ENCODE measurements at places on chromosomes 6 and 20.

- DNase-seq: no peak
Observed at GRCh38 chr20:14657266-14658005, 320.0 kb upstream of the FLRT3 start.

GRCh38 chr20:60095456-60095855, 137.2 kb downstream of the CDH26 start:
- no peak for DNase-seq

- no peak for DNase-seq
Observed at GRCh38 chr20:44394702-44395460, 39.4 kb downstream of the HNF4A start.

DNA sequence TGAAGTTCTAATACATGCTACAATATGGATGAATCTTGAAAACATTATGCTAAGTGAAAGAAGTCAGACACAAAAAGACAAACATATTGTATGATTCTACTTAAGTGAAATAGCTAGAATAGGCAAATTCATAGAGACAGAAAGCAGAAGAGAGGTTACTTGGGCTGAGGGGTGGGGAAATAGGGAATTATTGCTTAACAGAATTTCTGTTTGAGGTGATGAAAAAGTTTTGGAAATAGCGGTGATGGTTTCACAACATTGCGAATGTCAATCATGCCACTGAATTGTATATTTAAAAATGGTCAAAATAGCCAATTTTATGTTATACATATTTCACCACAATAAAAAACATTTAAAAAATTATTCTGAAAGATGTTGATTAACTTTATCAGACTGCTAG, 6.1 kb downstream of the SLC26A8 start:
- no peak for DNase-seq

- no peak for DNase-seq
Observed at GRCh38 chr6:168675933-168676551, 235.1 kb downstream of the SMOC2 start.

DNA sequence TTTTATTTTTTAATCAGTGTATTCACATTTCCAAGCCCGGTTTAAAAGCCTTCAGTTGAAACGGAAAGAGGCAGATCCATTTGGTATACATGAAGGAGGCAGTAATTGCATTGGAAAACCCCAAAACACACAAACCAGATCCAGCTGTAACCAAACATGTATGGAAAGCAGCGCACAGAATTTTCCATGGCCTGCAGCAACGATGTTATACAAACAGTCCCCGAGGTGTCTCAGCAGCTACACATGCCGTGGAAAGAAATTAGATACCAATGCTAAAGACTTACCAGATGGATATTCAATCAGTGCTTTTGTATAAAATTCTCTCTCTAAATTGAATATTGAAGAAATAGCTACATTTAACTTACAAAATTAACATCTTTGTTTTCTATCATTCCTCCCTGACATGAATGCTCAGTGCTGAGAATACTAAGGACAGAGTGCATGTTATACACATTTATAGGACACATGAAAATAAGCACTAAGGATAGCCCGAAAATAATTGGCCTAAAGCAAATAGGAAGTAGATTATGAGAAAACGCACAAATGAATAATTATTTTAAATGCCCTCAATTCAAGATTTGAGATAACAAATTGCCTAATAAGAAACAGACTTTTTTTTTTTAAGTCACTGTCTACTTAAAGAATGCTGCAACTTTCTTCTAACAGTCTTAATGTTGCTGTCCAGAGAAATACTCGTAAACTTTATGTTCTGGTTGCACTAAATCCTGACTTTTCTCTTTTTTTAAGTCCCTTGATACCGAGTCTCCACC, 713.1 kb downstream of the HDGFL1 start:
- DNase-seq: no peak

- DNase-seq: no peak
Observed at GRCh38 chr20:33567949-33568348, 78.1 kb downstream of the CBFA2T2 start.

- no peak for DNase-seq
Observed at GRCh38 chr20:17406051-17406590, 125.1 kb downstream of the BFSP1 start.

DNA sequence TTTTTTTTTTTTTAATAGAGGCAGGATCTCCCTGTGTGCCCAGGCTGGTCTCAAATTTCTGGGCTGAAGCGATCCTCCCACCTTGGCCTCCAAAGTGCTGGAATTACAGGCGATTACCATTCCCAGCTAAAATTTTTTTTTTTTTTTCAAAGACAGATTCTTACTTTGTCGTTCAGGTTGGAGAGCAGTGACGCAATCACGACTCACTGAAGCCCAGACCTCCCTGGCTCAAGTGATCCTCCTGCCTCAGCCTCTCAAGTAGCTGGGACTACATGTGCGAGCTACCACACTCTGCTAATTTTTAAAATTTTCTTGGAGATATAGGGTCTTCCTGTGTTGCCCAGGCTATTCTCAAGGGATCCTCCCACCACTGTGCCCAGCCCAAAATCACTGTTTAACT, 58.0 kb upstream of the MYO6 start:
- no peak for DNase-seq

DNA sequence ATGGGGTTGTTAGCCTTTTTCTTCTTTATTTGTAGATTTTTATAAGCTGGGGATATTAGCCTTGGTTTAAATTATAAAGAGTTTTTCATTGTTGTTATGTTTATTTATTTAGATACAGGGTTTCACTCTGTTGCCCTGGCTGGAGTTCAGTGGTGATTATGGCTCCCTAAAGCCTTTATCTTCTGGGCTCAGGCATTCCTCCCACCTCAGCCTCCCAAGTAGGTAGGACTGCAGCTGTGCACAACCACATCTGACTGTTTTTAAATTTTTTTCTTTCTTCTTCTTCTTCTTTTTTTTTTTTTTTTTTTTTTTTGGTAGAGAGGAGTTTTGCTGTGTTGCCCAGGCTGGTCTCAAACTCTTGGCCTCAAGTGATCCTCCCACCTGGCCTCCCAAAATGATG, 80.9 kb downstream of the UBE3D start:
- DNase-seq: no peak

DNA sequence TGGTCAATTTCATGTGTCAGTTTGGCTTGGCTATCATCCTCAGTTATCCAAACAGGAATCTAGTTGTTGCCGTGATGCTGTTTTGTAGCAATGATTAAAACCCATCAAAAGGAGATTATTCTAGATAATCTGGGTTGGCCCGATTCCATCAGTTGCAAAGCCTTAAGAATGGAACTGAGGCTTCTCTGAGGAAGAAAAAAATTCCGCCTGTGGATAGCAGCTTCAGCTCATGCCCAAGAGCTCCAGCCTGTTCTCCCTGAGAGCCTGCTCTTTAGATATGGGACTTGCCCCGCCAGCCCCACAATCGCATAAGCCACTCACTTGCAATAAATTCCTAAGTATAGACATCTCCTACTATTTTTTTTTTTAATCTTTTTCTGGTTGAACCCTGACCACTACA, 61.5 kb downstream of the SEL1L2 start:
- no peak for DNase-seq

- no peak for DNase-seq
Observed at GRCh38 chr6:32163559-32164258, 686 bp upstream of the EGFL8 start.

DNA sequence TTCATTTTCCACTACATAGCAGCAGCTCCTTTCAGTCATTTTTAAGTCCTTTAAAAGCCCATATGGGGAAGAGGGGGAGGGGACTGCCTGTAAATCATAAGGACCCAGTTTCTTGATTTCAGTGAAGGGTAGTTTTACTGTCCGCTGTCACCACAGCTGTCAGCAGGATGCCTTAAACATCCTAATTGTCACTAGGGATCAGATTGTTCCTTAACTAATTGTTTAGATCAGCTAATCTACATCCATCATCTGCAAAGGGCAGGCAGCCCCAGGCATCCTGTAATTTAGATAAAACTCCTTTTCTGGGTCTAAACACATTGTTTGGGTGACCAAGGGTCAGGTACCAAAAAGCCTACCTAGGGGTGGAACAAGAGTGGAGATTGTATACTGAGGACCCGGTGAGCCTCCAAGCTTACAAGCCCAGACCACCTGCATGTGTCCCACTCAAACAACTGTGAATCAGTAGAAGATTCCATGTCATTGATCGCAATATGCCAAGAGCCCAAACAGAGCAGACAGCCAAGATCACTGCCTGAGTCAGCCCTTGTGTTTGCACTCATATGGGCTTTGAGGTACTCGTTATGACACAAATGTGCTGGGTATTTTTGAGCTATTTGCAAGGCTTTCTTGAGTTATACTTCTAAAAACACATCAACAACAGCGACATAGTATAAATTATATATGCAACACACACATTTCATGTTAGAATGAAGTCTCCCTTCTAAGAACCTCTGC, 198.7 kb upstream of the CEP162 start:
- DNase-seq: no peak

DNA sequence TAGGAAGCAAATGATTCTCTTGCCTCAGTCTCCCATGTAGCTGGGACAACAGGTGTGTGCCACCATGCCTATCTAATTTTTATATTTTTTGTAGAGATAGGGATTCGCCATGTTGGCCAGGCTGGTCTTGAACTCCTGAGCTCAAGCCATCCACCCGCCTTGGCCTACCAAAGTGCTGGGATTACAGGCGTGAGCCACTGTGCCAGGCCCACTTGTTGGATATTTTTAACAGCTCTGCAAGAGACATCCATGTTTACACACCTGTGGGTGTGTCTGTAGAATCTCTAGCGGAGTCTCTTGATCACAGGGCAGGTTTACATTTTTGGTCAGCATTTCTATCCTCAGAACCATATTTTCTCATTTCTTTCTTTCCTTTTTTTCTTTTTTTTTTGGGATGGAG, 53.1 kb upstream of the ZFP64 start:
- DNase-seq: no peak

DNA sequence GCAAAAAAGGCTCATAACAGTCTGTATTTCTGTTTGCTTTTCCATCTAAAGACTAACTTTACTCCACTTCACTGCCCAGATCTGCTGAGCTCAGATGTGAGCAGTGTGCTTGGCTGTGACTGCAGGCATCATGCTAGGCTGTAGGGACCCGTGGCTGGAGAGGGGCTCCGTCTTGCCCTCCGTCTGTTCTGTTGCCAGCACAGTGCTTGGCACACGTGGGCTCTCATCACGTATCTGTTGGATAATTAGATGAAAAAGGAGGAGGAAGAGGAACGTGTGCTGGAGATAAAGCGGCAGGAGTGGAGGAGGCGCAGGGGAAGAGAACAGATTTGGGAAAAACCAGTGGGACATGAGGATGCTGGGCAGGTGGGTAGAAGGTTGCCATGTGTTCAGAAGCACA, 57.6 kb upstream of the IER3 start:
- no peak for DNase-seq

- DNase-seq: no peak
Observed at GRCh38 chr6:156901309-156902019, 124.3 kb downstream of the ARID1B start.

DNA sequence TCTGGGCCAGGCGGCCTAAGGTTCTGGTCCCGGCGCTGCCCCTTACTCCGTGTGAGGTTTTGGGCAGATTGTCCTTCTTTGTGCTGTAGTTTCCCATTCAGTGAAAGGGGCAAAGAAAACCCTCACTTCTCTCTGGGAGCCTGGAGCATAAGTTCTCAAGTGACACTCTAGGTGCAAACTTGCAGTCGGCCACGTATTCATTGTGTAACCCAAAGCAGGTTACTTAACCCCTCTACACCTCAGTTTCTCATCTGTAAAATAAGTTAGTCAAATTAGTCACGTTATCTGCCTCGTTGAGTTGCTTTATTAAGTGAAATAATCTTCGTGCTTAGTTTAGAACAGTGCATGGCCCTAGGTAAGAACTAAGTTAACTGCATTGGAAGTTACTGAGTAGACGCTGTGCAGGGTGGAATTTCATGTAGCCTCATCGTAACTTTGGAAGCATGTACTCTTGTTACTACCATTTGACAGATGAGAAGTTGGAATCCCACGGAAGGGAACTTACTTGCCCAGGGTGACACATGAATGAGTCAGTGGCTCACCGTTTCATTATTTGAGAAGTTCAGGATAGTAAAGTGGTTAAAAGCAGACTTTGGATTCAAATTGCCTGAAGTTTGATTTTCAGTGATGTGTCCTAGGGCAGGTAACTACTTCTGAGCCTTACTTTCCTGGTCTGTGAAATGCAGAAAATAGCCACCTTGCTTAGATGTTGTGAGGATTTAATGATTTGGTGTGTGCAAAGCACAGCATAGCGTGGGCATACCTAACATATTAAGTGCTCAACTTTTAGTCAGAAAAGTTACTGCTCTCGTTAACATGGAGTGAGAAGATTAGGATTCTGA, 556 bp upstream of the MROH8 start:
- DNase-seq: peak; percentile 12

DNA sequence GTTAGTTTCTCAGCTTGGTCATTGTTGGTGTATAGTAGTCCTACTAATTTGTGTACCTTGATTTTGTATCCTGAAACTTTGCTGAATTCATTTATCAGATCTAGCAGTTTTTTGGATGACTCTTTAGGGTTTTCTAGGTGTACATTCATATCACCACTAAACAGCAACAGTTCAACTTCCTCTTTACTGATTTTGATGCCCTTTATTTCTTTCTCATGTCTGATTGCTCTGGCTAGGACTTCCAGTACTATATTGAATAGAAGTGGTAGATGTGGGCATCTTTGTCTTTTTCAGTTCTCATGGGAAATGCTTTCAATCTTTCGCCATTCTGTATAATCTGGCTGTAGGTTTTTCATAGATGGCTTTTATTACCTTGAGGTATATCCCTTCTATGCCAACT, 61.3 kb upstream of the HEY2 start:
- DNase-seq: no peak

- no peak for DNase-seq
Observed at GRCh38 chr6:42727087-42727611, 4.8 kb upstream of the PRPH2 start.

- DNase-seq: no peak
Observed at GRCh38 chr6:88725111-88725975, 238.1 kb downstream of the RNGTT start.

GRCh38 chr20:32918296-32918695, 59.6 kb downstream of the EFCAB8 start:
- DNase-seq: no peak

DNA sequence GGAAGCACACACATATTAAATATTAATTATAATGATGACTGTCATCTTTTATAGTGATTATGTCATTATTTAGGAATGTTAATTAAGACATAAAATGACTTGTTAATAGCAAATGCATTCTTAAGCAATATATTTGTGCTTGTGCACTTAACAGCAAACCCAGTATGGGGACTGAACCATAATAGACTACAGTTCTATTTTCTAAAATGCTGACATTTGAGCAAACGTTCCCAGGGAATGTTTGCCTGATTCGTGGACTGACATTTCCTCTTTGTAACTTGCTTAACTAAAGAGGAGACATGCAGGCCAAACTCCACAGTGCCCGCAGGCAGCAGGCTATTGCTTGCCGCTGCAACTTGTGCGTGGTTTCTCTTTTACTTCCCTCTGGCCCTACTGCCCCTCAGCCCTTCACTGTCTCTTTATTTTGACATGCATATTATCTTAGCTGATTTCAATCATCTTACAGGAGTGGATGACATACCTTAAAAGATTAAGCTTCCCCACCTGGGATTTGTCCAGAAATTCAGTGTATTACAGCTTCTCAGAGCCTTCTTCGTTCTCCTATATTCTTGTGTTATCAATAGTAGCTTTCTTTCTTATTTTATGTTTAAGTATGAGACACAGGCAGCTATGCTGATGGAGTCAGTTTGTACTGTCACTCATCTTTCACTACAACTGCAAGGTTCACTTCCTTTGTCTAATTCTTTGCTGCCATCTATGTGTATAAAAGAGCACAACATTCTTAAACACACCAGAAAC, 141.5 kb downstream of the GMDS start:
- DNase-seq: peak; percentile 21

Data from CD4-positive, alpha-beta T cell treated with Interleukin-15 for 4 hours (primary cell).